ENCODE measurements at places on chromosomes 7 and 10.

GRCh38 chr7:84524714-84525694, 330.4 kb upstream of the SEMA3A start:
- DNase-seq: no peak

DNA sequence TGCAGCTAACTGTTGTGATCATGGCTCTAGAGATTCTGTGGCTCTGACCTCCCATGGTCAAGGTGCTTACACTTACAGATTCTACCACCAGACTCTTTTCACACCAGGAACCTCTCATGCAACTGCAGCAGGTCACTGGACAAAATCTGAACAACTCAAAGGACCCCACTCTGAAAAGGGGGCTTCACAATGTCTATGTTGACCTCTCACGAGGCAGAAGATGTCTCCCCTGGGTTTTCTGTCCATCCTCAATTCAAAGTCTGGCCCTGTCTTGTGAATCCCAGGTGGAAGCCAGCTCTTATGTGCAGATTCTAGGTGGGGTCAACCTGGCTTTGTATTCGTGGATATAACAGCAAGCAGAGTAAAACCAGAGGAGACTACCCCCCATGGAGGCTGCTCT, 118.6 kb upstream of the ZNF479 start:
- no peak for DNase-seq

GRCh38 chr10:91247360-91248111, 27.1 kb downstream of the PCGF5 start:
- DNase-seq: peak; percentile 25

GRCh38 chr7:5519515-5519928, 95.9 kb upstream of the TNRC18 start:
- peak; percentile 66 for DNase-seq

- peak; percentile 88 for DNase-seq
These were observed 17.5 kb downstream of the PRF1 start for GRCh38 chr10:70584909-70585544.

GRCh38 chr7:135291809-135292253, 58.2 kb downstream of the STRA8 start:
- DNase-seq: no peak

GRCh38 chr10:69279110-69279509, 814 bp downstream of the HK1 start:
- no peak for DNase-seq

GRCh38 chr10:6207658-6208057, 4.9 kb downstream of the PFKFB3 start:
- DNase-seq: no peak

- no peak for DNase-seq
These were observed 9.0 kb downstream of the FAM204A start for GRCh38 chr10:118332948-118333710.

- no peak for DNase-seq
These were observed 313.1 kb downstream of the PLXNA4 start for GRCh38 chr7:132263151-132263550.

DNA sequence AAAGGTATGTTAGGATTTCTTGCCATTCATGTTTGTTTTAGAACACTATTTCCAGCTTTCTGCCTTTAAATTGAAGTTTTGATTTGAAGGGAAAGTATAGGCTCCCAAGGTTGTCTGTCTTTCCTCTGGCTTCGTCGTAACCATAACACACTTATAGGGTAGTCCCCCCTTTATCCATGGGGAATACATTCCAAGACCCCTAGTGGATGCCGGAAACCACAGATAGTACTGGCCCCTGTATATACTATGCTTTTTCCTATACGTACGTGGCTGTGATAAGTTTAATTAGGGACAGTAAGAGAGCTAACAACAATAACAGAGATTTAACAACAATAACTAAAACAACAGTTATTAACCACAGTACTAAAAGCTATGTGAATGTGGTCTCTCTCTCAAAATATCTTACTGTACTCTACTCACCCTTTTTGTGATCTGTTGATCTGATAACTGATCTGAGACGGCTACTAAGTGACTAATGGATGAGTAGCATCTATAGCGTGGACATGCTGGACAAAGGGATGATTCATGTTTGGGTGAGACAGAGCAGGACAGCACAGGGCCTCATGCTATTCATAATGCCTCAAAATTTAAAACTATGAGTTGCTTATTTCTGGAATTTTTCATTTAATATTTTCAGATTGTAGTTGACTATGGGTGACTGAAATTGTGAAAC, 273.1 kb downstream of the AUTS2 start:
- DNase-seq: no peak

GRCh38 chr10:60270426-60270825, 119.2 kb downstream of the ANK3 start:
- DNase-seq: no peak

DNA sequence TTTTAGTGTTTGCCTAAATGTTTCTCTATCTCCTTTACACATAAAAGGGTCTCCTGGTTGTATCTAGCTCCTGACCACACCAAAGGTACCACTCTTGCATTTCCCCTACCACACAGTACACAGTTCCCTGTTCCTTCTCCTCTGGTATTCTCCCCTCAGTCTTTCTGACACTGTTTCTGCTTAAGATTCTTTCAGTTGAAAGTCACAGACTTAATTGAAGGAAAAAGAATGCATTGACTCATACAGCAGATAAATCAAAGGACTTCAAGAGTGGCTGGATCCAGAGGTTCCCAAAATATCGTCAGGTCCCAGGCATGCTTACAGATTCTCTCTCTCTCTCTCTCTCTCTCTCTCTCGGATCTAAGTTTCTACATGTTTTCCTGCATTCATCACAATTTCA, 185.6 kb upstream of the LRGUK start:
- no peak for DNase-seq

- no peak for DNase-seq
These were observed 1.8 kb downstream of the BMI1 start for GRCh38 chr10:22322641-22323160.

- DNase-seq: no peak
These were observed 74.7 kb downstream of the CUX1 start for GRCh38 chr7:101891936-101892640.

GRCh38 chr7:80334908-80335307, 177.0 kb downstream of the GNAT3 start:
- DNase-seq: no peak

- peak; percentile 59 for DNase-seq
These were observed 31.8 kb upstream of the OCM2 start for GRCh38 chr7:98021588-98022351.

GRCh38 chr10:86104611-86105145, 261.9 kb downstream of the GRID1 start:
- no peak for DNase-seq

GRCh38 chr10:97744405-97745035, 7.6 kb downstream of the ZFYVE27 start:
- no peak for DNase-seq

DNA sequence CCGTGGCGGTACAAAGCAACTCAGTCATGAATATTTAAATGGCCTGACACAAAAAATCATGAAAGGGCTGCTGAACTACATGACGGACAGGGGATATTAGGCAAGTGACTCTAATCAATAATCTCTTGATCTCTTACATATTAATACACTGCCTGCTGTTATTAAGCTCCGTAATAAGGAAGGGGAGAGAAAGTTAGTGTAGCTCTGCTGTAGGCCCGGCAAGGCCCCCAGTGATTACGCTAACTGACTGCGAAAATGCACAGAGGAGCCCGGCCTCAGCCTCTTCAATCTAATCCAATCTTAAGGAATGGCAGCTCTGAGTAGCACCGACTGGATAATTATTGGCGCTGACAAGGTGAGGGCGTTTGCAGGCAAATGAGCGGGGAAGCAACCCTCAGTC, 583.5 kb upstream of the MKI67 start:
- DNase-seq: no peak

- peak; percentile 38 for DNase-seq
These were observed 77.1 kb downstream of the INPP5A start for GRCh38 chr10:132614431-132615340.

All from mesendoderm (in vitro differentiated cells).